Large intestine (tissue), 12 donors: ENCODE measurements at places on chromosomes 6 and 20. TPM values are rescaled to one million over a fixed set of nuclear protein-coding genes. Genes with fewer than 3 reads are reported as not detected.

DNA sequence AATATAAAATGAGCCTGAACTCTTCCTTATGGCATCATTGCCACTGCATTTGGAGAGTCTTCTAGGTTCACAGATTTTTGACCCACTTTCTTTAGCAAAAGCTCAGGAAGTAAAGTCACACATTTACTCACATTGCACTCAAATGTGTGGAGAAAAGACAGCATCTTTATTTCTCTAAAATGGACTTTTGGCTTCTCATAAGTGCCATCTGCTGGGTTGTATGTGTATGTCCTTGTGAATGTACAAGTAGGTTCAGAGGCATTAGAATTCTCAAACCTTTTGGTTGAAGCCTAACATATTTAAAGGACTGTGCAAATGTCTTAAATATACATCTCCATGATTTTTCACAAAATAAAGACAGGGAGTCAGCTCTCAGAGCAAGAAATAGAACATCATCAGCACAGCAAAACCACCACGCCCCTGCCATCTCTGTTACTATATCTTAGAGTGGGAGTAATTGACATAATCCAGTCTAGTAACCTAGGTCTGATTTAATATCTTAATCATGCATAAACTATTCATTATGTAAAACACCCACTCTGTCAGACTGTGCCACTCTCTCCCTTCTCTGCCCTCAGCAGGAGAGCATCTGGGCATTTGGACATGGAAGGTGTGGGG, 42.2 kb upstream of the SPTLC3 start:
- DNase-seq = no peak
- H3K36me3 ChIP-seq = no peaks in the 10 kb centered on the region
- H3K27ac ChIP-seq = no peak overlapping the region
- H3K4me3 ChIP-seq = no peak overlapping the region
- H3K4me1 ChIP-seq = no peaks in the 10 kb centered on the region

GRCh38 chr6:108635505-108636226, 74.9 kb downstream of the FOXO3 start:
- peaks cover 5% of the 10 kb centered on the region for H3K36me3 ChIP-seq
- no peak for DNase-seq
- H3K4me3 ChIP-seq = no peak overlapping the region
- no peaks in the 10 kb centered on the region for H3K4me1 ChIP-seq
- H3K27ac ChIP-seq = no peak overlapping the region

The CEP57L1 gene
- polyA plus RNA-seq = 14.3 TPM

The DYNLRB1 gene
- 164 TPM for polyA plus RNA-seq

DNA sequence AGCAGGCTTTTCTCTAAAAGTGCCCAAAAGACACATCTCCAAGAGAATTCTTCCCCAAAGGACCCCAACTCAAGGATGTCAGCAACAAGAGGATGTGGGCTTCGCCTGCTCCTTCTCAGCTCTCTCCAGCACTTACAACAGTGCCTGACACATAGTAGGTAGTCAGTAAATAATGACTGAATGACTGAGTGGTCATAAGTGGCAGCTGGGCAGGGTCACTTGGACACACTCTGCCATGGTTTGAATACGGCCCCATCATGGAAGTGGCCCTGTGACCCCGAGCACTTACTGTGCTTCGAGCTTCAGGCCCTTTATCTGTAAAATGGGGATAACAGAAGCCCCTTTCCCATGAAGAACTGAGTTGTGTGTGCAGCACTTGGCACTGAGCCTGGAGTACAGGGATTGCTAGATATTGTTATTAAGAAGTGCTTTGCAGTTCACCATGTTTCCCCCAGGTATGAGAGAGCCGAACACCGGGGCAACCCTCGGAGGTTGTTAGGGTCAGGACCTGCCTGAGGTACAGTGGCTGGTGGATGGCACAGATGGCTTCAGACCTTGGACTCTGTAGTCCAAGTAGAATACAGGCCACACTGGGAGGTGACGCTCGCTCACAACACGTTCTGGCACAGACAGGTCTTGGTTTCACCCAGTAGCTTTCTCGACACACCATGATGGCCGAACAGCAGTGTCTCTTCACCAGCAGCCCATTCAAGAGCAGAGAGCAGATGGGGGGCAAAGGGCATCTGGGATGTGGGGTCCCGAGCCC, 56.0 kb downstream of the NOL4L start:
- peaks cover 3% of the 10 kb centered on the region for H3K36me3 ChIP-seq
- no peaks in the 10 kb centered on the region for H3K27me3 ChIP-seq
- DNase-seq = no peak
- H3K4me1 ChIP-seq = peaks cover 14% of the 10 kb centered on the region

The RRAGD gene
- polyA plus RNA-seq = 60.9 TPM

DNA sequence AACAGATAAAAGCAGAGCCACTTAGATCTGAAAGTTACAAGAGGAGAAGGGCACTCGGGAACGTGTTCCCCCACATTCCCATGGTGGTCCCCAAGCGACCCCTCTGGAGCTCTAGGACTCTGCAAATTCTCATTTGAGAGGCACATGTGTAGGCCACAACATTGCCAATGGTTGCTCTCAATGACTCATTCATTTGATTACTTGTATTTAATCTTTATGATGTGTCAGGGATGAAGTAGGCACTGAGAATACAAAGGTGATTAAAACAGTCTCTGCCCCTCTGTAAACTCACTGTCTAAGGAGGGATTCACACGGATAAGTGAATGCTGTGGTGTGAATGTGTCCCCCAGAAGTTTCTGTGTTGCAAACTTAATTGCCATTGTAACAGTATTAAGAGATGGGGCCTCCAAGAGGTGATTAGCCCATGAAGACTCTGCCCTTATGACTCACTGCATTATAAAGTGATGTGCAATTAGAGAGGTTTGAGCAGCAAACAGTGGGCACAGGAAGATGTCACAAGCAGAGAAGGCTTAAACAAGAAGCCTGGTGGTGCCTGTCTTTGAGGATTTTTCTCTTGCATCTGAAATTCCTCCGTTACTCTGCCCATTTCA, 34.0 kb upstream of the TRAM2 start:
- no peaks in the 10 kb centered on the region for H3K36me3 ChIP-seq
- no peak overlapping the region for H3K4me3 ChIP-seq
- H3K4me1 ChIP-seq = peaks cover 29% of the 10 kb centered on the region
- H3K27ac ChIP-seq = peak overlapping the region; percentile 87
- DNase-seq = peak; percentile 81

DNA sequence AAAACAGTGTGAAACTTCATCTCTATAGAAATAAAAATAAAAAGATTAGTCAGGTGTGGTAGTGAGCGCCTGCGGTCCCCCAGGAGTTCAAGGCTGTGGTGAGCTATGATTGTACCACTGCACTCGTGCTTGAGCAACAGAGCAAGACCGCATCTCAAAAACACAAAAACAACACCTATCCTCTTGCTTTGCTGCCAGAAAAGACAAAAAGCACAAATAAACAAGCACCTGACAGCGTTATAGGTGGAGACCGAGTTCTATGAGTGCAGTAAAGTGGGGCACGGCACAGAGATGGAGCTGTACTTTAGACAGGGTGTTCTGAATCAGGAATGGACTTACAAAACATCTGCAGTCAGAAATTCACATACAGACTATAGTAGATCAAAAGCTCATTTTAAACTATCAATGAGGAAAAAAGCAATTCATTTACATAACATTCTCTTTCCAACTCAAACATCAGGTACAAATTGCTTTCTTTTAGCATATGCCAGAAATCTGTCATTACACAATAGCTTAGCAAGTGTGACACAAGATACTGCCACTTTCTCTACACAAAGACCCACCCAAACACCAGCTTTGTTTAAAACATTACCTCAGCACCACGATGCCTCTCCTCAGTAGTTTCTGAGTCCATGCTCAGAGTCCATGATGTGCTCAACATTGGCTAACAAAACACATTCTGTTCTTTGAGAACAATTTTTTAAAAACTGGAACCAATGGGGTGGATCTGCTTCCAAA, 10.1 kb downstream of the EZR start:
- H3K4me1 ChIP-seq = peaks cover 59% of the 10 kb centered on the region
- no peak overlapping the region for H3K4me3 ChIP-seq
- no peaks in the 10 kb centered on the region for H3K27me3 ChIP-seq
- H3K36me3 ChIP-seq = peaks cover 45% of the 10 kb centered on the region
- DNase-seq = peak; percentile 36
- H3K27ac ChIP-seq = peak overlapping the region; percentile 67

- DNase-seq = no peak
- H3K27ac ChIP-seq = no peak overlapping the region
- peaks cover 17% of the 10 kb centered on the region for H3K27me3 ChIP-seq
- H3K4me1 ChIP-seq = peaks cover 8% of the 10 kb centered on the region
Observed at GRCh38 chr20:22402550-22402949, 181.8 kb downstream of the FOXA2 start.
